ENCODE measurements at places on chromosomes 12 and 14. TPM values are rescaled to one million over a fixed set of nuclear protein-coding genes. Genes with fewer than 3 reads are reported as not detected.
A peak's percentile ranks its signal among the peaks of the same experiment; 100 is the strongest.

Gene HOXC6
- 0.29 TPM for polyA plus RNA-seq

- no peak for DNase-seq
Measured at GRCh38 chr14:69972755-69973154, 93.5 kb downstream of the SMOC1 start.

Gene ASCL1
- polyA plus RNA-seq, result not detected

Gene PLEK2
- polyA plus RNA-seq, result 0.51 TPM

- DNase-seq, result no peak
Measured at GRCh38 chr12:32698285-32698684, 19.2 kb downstream of the DNM1L start.

Gene ARMH4
- 1.8 TPM for polyA plus RNA-seq

DNA sequence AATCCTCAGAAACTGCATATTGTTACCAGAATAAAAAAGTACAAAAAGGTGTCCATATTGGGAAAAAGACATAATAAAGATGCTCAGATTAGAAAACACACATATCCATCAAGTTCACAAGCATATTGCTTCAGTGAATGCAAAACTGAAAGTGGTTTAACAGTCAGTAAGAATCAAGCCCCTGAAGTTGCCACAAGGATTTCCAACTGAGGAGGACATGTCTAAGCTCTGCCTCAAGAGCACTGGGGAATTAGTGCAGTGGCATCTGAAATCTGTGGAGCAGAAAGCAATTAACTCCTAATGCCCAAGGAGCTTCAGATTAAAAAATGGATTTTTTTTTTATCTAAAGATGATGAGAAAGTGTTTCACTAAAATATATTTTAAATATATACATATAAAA is 113.2 kb downstream of the DENND5B start:
- no peak for DNase-seq

GRCh38 chr12:31590642-31591379 is at the start of gene DENND5B:
DENND5B (minus strand) TSS chr12:31591136; CDS start chr12:31590832, 304 bp downstream.
- DNase-seq, result peak; percentile 86

GRCh38 chr12:11795913-11796459 is 146.5 kb downstream of the ETV6 start:
- no peak for DNase-seq

DNA sequence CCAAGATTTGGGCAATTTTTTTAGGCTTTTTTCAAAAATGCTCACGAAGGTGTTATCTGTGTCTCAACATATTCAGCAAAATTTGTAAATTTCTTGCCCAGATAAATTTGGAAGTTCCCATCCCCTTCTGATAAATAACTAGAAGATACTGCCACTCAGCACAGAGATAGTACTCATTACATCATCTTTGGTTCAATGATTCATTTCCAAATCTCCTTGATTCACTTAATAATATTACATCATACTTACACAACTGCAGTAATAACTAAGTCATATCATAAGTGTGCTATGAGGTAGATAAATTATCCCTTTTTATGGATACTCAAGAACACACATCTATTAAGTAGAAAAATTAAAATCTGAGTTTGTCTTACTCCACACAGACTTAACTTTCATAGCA is 89.4 kb downstream of the RPAP3 start:
- DNase-seq, result no peak

DNA sequence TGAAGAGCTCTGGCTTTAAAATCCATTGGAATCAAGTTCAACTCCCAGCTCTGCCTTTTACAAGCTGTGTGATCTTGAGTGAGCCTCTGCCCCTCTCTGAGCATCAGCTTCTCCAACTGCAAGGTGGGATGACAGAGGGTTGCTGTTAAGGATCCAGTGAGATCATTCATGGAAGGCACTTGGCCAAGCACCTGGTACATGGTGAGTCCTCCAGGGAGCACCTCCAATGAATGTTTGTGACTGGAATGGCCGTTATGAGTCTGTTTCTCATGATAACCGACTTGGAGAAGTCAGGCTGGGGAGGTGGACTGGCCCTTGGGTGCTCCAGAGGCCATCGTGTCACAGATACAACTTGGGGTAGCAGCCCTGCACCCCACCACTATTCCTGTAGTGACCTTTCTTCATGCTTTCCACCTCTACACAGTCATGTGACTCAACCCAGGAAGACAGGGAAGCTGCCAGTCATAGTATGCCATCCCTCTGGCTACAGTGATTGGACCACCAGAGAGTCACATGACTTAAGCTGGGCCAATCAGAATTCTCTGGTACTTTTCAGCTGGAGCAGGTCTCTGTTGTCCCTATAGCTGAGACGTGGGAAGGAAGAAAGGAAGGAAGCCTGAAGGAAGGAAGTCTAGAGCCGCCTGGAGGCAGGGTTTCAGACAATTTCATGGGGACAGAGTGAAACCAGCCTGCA is 146.5 kb upstream of the MYL2 start:
- DNase-seq, result no peak

DNA sequence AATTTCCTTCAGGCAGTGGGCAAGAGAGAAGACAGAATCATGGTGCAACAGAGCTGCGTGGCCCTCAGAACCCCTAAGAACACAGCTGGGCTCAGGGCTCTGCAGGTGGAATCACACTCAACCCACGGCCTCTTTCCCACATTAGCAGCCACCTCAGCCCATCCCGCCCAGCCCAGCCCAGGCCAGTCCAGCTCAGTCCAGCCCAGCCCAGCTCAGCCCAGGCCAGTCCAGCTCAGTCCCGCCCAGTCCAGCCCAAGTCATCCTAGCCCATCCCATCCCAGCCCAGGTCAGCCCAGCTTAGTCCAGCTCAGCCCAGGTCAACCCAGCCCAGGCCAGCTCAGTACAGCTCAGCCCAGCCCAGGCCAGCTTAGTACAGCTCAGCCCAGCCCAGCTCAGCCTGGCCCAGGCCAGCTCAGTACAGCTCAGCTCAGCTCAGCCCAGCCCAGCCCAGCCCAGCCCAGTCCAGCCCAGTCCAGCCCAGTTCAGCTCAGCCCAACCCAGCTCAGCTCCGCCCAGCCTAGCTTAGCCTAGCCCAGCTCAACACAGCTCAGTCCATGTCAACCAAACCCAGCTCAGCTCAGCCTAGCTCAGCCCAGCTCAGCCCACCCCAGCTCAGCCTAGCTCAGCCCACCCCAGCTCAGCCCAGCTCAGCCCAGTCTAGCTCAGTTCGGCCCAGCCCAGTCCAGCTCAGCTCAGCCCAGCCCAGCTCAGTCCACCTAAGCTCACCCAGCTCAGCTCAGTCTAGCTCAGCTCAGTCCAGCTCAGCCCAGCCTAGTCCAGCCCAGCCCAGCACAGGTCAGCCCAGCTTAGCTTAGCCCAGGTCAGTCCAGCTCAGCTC is 183.1 kb downstream of the TMEM121 start:
- no peak for DNase-seq

Gene SLC17A8
- not detected for polyA plus RNA-seq

GRCh38 chr12:26595806-26596205 is 237.2 kb downstream of the ITPR2 start:
- no peak for DNase-seq

DNA sequence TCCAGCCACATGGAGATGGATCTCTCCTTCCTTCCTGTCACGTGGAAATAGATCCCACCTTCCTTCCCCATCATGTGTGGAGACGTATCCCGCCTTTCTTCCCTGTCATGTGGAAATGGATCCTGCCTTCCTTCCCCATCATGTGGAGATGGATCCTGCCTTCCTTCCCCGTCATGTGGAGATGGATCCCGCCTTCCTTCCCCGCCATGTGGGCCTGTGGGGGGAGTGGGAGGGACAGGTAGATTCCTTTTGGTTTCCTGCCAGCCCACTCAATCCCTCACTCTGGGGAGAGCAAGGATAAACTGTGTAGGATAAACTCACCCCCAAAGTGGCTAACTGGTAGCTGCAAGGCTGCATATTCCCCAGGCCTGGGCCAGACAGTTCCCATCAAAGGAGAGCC is 31.7 kb upstream of the TDRD9 start:
- DNase-seq, result no peak

- DNase-seq, result no peak
Measured at GRCh38 chr12:87127272-87127671, 871.1 kb upstream of the MGAT4C start.

Gene SNW1
- polyA plus RNA-seq, result 23.3 TPM

Gene LBHD2
- 0.19 TPM for polyA plus RNA-seq

- DNase-seq, result no peak
Measured at GRCh38 chr14:33646692-33647260, 304.1 kb downstream of the EGLN3 start.

GRCh38 chr12:29212682-29213403 is 63.8 kb downstream of the FAR2 start:
- DNase-seq, result no peak

All from heart right ventricle (tissue), 16 donors.